ENCODE measurements at places on chromosomes 1 and 21.

DNA sequence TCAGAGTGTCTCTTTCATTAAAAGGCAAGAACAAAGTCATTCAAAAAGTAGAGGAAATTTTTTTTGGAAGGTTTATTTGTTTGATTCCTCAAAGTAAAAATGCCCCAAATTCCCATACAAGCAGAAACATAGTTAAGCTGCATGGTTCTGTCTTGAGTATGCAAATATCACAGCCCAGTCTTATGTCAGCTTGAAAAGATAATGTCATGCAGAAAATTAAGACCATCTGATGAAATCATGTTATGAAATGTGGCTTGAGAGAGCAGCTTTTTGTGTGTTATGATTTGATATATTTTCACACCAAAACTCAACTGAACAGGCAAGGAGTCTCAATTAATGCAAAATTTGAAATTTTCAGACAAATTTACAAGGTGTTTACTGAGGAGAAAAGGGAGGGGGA is 411.0 kb downstream of the LMO4 start:
- no peak for DNase-seq

DNA sequence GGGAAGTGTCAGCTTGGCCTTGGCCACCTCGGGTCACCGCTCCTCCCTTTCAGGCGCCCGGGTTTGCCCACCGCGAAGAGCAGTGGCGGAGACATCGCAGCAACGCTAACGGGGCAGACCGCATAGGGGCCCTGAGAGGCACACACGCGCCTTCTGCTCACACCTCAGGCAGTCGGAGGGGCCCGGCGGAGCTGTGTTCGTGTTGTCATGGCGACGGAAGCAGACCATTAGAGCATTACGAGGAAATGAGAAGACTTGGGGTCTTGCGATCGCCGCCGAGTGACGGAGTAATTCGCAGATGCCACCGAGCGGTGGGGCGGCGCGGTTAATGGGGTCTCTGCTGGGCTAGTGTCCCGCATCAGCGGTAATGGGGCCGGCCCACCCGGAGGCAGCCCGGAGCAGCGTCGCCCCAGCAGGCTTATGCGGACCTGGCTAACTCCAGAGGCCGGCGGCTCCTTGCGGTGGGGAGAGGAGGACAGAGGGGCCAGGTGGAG is 144.1 kb downstream of the TNR start:
- no peak for DNase-seq

GRCh38 chr21:44510109-44510507 is 29.9 kb downstream of the KRTAP10-1 start:
- no peak for DNase-seq

DNA sequence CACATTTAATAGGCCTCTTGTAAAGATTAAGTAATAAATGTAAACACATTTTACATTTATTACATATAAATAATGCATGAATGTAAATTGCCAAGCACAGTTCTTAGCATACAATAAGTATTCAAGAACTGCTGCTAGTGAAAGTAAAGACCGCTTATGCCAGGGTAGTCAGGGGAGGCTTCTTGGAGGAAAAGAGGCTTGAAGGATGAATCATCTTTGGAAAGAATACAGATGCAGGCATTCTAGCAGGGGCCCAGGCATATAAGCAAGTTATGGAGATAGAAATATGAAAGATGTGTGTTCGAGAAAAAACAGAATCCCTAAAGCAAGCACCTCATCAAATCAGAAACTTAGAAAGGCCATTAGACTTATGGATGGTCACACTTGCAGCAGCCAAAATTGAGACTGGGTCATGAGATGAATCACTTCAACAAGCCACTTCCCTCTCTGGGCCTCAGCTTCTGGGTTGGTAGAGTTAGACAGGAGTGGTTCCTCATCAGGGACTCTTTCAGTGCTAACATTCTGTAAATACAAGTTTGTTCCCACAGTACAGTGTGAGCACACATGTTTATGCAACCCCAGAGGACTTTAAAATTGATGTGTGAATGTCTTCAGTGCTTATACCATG is 79.8 kb upstream of the ROR1 start:
- no peak for DNase-seq

DNA sequence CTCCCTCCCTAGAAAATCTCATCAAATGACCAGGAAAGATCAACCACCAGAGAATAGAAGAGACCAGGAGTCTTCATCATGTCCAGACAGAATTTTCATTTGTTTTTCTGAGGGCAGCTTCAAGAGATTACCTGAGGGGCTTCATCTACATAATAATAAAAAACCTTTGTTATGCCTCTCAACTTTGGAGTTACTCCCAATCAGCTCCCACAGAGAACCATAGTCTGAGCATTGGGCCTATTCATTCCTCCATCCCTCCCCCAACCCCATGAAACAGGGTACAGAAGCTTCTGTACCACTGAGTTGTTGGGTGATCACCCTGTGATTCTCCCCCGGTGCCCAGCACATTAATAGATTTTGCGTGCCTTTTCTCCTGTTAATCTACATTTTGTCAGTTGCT is 53.3 kb upstream of the PRRC2C start:
- no peak for DNase-seq

GRCh38 chr1:214472364-214472763 is 79.0 kb downstream of the PTPN14 start:
- no peak for DNase-seq
